Placental epithelial cell (primary cell): ENCODE measurements at places on chromosomes 4 and X. TPM values are rescaled to one million over a fixed set of nuclear protein-coding genes. Genes with fewer than 3 reads are reported as not detected.

Gene XAGE1A
- not detected in 2 replicates for total RNA-seq

Gene TEC
- 0.22 and 0.39 TPM in 2 replicates for total RNA-seq

Gene NDP
- total RNA-seq = not detected in 2 replicates

Gene GPM6B
- not detected in 2 replicates for total RNA-seq

Gene RAB33B
- 12.1 and 12.6 TPM in 2 replicates for total RNA-seq

Gene RAPGEF2
- 56.5 and 104 TPM in 2 replicates for total RNA-seq
